Activated CD4-positive, alpha-beta T cell treated with anti-CD3 and anti-CD28 coated beads, Interleukin-2, amount 50 U/mL, for 4 hours (primary cell): ENCODE measurements at places on chromosomes 13 and 19.

DNA sequence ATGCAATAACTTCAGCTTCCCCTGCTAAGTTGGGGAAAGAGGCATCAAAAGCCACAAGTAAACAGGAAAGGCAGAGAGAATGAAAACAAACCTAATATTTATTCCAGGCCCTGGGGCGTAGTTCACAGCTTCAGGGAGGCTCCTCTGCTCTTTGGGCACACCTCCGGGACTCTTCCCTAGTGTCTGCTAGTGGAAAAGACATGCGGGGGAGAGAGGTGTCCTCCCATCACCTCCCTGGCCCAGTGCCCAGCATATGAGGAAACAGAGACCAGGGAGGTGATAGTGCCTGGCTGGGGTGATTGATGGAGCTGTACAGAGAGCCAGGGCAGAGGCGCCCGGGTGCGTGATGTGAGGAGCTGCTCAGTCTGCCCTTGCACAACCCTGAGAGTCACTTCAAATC is 71.0 kb downstream of the RASL11A start:
- no peak for DNase-seq

GRCh38 chr13:70255406-70255991 is 147.2 kb upstream of the KLHL1 start:
- DNase-seq = no peak

DNA sequence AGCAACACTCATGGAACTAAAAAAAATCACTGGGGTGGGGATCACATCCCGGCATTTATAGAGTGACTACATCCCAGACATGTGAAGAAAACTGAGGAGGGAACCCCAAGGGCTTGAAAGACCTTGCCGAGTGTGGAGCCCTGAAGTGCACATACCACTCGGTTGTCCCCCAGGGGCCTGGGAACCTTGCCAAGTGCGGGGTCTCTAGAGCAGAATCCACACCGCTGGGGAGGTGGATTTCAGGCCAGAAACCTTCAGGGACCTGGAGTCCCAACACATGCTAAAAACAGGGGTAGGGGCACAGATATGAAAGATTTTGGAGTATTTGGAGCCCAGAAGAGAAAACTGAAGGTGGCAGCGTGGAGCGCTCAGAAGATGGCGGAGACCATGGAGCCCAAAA is 35.2 kb downstream of the ERICH4 start:
- no peak for DNase-seq

DNA sequence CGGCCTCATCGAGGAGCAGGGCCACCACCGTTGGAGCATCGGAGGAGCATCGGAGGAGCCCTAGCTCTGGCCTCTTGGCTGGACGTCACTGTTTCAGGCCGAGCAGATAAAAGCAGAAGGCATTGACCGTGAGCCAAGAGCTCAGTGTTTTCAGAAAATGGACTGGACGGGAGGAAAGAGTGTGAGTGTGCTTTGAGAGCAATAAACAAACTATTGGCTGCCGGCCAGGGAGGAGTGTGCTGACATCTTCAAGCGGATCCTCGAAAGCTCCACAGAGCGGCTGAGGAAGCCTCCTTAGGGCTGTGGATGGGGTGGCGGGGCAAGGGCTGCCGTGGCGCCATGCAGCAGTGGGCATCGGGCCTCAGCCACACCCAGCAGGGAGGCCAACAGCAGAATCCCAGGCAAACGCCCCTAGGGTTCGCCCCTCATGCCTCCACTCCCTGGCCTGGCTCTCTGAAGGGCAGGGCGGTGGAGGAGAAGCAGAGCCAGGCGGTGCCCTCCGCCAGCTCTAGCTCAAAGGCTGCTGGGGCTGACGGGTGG is 41.8 kb downstream of the IRS2 start:
- DNase-seq = no peak

DNA sequence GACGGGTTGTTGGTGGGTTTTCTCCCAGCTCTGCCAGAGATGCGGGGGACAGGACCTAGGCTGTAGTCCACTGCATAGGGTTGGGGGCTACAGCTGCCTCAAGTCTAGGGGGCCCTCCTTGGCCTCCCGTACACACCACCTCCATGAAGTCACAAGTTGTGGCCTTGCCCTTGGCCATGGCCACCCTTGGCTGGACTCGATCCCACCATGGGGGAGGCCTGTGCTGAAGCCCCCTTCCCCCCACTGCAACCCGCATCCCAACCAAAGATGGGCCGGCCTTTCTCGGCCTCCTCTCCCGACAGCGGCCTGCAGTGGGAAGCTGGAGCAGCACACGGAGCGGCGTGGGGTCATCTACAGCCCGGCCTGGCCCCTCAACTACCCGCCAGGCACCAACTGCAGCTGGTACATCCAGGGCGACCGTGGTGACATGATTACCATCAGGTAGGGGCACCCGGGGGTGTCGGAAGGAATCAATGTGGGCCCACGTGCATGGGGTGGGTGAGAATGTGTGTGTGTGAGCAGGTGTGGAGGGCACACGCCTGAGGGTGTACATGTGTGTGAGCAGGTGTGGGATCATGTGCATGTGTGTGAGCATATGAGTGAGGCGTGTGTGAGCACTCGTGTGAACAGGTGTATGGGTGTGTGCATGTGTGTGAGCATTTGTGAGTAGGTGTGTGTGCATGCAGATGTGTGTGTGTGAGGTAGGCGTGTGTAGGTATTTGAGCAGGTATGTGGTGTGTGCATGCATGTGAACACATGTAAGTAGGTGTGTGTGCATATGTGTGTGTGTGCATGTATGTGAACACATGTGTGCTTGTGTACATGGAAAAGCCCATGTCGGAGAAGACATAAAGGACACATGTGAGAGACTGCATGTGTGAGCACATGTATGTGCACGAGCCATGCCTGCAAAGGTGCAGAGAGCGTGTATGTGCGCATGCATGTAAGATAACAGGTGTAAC is 8.7 kb downstream of the LRP3 start:
- no peak for DNase-seq

- DNase-seq = no peak
Measured at GRCh38 chr13:95536632-95537241, 15.8 kb upstream of the CLDN10 start.

DNA sequence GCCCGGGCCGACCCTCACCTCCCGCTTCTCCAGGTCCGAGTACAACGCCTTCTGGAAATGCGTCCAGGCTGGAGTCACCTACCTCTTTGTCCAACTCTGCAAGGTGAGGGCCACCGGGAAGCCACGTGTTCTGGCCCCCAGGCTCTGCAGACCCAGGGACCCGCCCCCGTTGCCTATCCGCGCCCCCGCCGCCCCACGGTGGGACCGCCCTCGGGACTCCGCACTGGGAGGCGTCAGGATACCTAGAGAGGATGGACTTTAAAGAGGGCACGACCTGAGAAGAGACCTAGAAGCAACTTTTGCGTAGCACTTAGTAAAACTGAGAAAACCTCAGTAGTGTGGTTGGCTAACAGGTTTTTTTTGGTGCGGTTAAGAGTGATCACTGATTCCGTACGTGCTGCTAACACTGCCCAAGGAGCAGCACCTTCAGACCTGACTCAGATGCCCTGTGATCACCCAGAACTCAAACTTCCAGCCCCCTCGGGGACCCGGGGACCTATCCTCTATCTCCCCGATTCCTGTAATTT is 492 bp downstream of the TMEM147 start:
- DNase-seq = peak; percentile 54

DNA sequence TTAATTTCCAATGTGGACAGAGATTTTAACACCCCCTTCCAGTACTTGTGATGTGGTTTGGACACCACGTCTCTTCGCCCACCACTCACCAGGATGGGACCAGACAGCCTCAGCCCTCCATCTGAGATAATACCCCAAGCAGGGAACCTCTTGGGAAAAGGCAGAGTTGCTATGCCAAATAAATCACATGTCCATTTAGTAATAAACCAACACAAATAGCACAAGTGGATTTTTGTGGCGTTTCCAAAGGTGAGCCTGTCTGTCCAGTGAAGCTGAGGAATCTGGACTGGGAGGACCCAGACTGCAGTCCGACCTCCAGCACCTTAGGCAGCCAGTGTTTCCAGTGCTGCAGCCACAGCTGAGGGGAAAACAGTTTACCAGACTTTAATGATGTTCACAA is 34.1 kb upstream of the GAS6 start:
- no peak for DNase-seq

- DNase-seq = no peak
Measured at GRCh38 chr19:53951436-53951835, 11.3 kb upstream of the CACNG8 start.

DNA sequence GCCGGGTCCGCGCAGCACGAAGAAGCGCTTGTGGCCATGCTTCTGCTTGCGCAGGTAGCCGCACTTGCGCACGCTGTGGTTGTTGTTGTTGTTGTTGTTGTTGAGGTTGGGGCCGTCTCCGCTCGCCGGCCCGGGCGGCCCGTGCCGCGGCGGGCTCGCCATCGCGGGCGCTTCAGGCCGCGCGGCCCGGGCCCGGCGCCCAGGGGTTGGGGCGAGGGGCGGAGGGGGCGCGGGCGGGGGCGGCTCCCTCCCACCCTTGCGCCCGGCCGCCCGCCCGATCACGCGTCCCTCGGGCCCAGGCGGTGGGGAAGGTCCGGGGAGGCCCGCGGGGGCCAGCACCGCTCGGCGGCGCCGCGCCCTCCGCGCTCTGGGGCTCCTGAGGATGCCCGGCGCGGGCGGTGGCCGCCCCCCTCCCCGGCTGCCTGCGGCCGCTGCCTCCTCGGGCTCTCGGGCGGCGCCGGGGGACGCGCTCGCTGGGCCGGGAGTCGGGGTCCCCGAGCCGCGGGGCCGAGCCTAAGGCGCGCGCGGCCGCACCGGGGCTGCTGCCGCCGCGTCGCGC is 412 bp downstream of the IRS2 start:
- peak; percentile 5 for DNase-seq

- DNase-seq = no peak
Measured at GRCh38 chr19:41085748-41086415, 2.4 kb upstream of the CYP2A13 start.

GRCh38 chr19:5541456-5541855 is 26.3 kb downstream of the TINCR start:
- no peak for DNase-seq

- no peak for DNase-seq
Measured at GRCh38 chr19:34397853-34398252, 6.3 kb upstream of the PDCD2L start.

DNA sequence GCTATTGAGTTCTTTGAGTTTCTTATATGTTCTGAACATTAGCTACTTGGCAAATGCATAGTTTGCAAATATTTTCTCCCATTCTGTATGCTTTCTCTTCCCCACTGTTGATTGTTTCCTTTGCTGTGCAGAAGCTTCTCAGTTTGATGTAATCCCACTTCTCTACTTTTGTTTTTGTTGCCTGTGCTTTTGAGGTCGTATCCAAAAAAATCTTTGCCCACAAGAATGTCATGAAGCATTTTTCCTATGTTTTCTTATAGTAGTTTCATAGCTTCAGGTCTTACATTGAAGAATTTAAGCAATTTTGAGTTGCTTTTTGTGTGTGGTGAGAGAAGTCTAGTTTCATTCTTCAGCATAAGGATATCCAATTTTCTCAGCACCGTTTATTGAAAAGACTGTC is 536.7 kb upstream of the ARGLU1 start:
- no peak for DNase-seq

DNA sequence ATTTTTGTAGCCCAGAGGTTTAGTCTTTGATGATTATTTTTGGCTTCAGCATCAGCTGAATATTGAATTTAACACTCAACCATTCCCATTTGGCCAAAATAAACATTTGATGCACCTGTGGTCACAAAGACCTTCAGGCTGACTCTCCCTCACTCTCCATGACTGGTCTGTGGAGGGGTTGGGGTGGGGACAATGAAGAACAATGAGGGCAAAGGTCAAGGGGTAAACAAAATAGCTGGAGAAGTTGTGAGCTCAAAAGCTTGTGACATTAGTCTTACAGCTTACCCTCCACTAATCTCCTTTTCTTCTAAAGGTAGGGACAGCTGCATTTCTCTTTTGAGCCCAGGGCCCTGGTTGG is 86.9 kb downstream of the SLC15A1 start:
- no peak for DNase-seq

DNA sequence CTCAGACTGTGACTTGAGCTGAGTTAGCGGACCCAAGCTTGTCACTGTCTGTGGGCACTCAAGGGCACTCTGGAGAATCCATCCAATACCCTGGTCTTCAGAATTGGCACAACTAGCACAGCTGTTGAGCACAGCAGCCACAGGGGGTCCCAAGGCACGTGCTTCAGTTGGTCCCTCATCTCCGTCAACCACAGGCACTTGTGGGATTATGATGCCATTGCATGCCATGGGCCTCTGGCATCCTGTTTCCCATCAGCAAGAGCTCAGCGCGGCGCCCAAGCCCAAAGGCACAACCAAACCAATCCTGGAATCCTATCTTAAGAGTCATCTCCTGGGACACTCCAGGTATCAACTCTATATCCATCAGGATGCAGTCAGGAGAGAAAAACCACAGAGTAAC is 3.7 kb upstream of the B3GNT8 start:
- DNase-seq = no peak

- DNase-seq = no peak
Measured at GRCh38 chr13:41462427-41462826, 5.1 kb downstream of the RGCC start.

- DNase-seq = no peak
Measured at GRCh38 chr13:63149375-63149774, 1733.7 kb upstream of the PCDH20 start.

DNA sequence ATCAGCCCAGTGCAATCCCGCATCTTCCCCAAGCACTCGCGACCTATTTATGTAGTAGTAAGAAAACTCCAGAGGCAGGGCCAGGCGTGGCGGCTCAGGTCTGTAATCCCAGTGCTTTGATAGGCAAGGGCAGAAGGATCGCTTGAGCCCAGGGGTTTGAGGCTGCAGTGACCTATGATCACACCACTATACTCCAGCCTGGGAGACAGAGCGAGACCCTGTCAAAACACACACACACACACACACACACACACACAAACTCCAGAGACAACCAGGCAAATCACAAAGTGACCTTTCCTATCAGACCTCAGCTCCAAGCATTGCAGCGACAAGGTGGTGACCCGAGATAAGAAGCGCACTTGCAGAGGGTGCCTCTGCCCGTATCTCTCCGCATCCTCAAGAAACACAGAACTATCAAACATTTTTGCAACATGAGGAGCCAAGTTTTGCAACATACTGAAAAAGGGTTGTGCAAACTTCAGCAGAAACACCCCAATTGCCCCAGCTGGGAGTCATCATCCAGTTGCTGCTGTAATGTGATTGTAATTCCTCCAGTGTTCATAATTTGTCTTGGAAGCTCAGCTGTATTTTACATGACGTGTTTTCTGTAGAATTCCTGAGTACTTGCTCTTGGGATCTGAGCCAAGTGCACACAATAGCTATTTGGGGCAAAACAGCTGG is 8.7 kb upstream of the KLF2 start:
- no peak for DNase-seq

- no peak for DNase-seq
Measured at GRCh38 chr13:93320942-93321341, 94.3 kb downstream of the GPC6 start.

DNA sequence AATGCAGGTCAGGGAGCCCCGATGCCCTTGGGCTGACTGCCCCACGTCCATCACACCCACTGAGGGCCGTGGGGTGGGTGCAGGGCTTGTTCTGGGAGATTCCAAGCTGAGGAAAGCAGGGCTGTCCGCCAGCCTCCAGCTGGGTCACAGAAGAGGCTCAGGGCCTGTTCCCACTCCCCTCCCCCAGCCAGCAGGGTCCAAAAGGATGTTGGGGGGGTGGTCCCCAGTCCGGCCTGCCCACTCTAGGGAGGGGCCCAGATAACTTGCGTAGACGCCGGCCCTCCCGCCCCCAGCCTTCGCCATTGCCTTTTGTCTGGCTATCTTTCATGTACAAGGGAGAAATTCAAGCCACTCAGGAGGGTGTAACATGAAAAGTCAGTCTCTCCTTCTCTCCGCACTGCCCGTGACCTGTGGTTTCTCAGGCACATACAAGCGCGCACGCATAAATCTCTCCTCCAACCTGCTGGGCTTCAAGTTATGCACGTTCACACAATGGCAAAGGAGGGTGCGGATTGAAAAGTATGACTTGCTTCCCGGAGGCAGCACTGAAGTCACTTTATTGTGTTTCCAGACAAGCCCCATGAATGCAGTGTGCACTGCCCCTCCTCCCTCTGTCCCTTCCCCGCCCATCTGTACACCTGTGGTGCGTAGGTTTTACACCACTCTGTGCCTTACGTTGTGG is 20.2 kb downstream of the CARM1 start:
- DNase-seq = no peak
